ENCODE measurements at places on chromosomes 6 and 20.

DNA sequence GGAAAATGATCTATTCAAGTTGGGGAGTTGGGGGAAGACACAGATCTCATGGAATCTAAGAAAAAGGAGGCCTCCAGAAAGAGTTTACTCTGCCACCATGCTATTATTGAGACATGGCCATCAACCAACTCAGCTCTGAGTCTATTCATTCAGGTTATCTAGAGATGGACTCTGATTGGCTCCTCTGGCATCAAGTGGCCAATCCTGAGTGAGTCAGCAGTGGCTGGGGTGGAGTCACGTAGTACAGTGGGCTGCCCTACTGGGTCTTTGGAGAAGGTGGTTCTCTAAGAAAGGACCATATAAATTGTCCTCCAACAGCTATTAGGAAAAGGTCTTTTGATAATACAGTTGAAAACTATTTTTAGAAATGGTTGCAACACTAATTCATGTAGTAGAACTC is 42.1 kb downstream of the LYRM2 start:
- DNase-seq: no peak

DNA sequence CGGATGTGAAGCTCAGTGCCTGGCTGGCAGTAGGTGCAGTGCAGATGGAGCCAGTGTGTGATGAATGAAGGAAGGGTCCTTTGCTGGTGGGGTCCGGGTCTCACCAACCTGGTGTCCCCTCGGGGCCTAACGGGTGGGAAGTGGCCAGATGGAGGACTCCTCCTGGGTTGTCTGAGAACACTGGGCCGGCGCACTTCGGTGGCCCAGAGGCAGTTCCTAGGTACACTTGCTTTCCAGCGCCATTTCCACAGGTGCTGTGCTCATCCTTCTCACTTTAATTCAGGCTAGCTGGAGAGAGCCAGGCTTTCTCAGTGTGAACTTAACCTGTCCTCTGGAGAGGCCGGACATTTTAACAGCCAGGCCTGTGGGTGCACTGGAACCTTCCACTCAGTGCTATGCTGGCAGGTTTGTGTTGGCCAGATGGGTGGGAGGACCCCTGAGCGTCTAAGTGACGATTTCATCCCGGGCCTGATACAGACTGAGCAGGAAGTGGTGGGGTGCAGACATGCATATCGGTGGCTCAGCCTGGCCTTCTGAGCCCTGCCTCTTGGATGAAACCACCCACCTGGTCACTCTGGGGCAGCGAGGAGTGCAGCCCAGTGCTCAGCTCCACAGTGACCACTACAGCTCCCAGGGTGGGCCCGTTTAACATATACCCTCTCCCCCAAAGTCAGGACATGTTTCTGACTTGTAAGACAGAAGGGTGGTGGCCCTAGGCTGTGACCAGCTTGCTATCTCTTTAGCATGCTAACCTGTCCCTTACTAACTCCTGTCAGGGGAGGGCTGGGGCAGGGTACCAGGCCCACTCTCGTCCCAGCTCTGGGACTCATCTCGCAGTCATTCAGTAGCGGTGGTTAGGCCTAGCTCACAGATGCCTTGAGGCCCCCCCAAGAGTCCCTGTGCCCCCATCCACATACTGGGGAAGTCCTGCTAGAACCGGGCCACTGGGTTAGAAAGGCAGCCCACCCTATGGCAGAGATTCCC is 8.2 kb upstream of the PYGB start:
- no peak for DNase-seq

DNA sequence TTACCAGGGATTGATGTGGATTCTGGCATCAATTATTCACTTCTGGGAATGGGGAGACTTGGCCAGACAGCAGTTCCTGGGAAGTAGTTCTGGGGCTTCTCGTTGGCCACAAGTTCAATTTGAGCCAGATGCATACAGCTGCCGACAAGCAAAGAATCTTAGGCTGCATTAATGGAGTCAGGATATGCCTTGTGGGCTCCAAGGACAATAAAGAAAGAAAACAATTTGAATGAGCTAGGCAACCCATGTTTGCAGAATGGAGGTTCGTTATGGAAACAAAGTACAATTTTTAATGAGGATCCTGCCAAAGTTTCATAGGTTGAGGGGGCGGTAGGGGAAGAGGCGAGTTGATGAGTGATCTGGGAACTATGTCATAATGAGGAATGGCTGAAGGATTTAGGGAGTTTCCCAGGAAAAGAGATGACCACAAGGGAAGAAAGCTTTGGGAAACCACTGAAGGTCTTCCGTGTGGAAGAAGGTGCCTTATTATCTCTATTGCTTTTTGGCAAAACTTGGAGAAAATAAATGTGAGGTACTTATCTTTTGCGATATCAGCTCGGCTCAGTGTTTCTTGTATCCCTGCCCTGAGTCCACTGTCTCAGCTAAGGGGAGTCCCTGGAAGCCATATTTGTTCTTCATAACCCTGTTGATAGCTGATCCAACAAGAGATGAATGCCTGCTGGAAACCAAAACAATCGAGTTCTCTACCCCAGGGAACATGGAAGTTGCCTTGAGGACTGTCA is 181.0 kb upstream of the ZNF217 start:
- no peak for DNase-seq

DNA sequence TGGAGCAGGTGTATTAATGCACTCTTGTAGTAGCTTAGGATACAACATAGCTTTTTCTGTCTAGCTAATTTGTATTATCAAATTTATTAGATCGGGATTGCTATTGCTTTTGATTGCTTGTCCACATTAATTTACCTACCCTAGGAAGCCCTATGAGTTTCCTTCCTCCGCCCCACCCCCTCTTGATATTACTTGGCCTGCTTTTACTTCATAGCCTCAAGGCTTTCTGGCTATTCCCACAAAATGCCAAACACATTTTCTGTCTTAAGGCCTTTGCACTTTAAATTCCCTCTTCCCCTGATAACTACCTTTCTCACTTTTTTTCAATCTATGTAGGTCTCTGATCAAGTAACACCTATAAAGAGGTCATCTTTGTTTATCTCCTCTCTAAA is 99.1 kb upstream of the PRSS16 start:
- no peak for DNase-seq

- DNase-seq: no peak
Observed at GRCh38 chr6:158789115-158789917, 29.9 kb downstream of the EZR start.
